GM12864 (cell line): ENCODE measurements at places on chromosomes 7 and 10.

DNA sequence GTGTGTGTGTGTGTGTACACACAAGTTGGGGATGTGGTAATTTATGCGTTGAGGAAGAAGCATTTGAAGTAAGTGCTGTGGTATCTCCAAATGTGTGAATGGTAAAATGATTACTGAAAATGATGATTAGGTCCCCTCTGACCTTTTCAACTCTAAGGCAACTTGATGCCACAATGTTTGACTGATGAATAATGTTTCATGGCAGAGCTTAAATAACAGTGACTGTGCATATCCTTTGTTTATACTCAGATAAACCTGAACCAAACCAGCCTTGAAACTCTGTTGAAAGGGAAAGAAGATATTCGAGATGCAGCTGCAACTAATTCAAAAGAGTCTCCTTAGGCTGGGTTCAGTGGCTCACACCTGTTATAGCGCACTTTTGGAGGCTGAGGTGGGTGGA lies 64.8 kb upstream of the YAE1 start:
- DNase-seq: no peak

- DNase-seq: no peak
These were observed 89.1 kb downstream of the GPR158 start for GRCh38 chr10:25263931-25264330.

- no peak for DNase-seq
These were observed 285.6 kb upstream of the DKK1 start for GRCh38 chr10:52028523-52028858.

DNA sequence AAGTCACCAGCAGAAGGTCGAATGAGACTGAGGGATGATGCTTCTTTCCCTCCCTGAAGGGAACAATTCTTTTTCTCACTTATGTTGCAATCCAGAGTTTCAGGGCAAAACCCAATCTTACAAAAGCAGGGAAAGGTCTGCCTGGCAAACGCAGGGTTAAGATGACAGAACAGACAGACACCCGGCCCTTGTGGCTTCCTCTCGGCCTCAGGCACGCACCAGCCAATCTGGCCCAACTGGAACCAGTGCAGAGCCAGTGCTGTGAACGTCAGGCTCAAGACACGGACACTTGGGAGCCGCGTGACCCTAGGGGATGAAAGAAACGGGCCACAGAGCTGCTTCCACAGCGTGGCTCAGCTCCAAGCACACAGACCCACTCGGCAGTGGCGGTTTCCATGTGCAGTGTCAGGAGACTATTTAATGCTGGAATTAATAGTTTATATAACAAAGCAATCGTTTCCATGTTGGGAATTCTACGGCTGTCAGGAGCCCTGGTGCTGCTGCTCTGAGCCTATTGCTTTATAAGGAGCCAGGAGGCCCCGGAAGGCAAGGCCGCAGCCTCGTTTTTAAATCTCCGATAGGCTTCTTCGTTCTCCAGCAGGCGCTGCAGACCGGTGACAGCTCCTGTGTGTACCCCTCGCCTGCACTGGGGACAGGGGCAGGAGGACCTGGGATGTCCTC lies 198.4 kb downstream of the DIP2C start:
- DNase-seq: no peak

DNA sequence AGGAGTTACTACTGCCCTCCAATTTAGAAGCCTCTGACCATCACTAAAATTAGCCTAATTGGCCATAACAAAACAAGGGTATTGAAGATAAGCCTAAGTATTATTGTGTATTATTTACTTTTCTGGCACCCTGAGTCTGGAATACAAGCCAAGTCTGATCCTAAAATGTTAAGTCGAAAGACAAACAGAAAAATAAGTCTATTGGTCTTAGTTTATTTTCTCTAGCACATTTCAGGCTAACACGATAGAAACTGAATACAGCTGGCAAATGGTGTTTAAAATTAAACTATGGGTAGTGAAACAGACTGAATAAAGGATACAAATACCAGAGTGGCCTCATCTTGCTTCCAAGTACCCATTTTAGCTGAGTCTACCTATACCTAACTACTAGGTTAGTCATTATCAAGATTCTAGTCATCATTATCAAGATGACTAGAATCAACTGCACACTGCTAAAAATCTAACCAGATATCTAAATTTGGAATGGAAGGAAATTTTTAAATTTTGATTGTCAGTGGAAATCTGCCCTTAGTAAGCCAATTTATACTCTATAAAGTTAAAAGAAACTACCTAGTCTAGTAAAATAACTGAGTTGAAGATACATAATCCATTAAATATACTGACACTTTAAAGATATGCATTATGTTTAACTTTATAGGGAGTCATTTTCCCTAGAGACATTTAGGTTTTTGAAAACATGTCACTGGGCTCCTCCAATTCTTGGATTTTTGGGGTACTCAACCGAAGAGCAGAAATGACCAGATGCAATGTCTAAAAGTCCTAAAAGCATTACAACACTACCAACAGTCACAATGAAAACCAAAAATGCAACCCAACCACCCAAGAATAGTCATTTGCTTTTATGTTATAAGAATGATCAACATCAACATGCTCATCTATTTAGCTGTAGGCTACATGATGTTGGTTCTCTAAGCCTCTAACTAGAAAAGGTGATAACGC lies 80.9 kb downstream of the NT5C2 start:
- DNase-seq: no peak

GRCh38 chr7:98162758-98163157 lies 48.5 kb upstream of the BHLHA15 start:
- no peak for DNase-seq

GRCh38 chr7:116968631-116969030 lies 15.3 kb downstream of the ST7 start:
- no peak for DNase-seq

DNA sequence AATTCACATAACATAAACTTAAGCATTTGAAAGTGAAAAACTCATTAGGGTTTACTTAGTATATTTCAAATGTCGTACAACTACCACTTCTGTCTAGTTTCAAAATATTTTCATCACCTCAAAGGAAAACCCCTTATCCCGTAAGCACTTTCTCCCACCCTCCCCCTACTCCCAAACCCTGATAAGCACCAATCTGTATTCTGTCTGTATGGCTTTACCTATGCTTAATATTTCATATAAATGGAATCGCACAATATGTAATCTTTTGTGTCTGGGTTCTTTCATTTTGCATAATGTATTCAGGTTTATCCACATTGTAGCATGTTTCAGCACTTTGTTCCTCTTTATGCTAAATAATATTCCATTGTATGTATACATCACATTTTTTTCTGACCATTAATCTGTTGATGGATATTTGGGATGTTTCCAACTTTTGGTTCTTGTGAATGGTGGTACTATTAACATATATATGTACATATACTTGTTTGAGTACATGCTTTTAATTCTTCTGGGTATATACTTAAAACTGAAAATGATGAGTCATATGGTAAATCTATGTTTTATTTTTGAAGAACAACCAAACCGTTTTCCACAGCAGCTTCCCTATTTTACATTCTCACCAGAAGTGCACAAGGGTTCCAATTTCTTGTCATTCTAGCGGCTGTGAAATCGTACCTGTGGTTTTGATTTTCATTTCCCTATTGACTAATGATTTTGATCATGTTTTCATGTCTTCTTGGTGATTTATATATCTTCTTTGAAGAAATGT lies 6.2 kb upstream of the STARD3NL start:
- DNase-seq: peak; percentile 69

GRCh38 chr7:16774986-16775385 lies 21.4 kb downstream of the TSPAN13 start:
- no peak for DNase-seq

DNA sequence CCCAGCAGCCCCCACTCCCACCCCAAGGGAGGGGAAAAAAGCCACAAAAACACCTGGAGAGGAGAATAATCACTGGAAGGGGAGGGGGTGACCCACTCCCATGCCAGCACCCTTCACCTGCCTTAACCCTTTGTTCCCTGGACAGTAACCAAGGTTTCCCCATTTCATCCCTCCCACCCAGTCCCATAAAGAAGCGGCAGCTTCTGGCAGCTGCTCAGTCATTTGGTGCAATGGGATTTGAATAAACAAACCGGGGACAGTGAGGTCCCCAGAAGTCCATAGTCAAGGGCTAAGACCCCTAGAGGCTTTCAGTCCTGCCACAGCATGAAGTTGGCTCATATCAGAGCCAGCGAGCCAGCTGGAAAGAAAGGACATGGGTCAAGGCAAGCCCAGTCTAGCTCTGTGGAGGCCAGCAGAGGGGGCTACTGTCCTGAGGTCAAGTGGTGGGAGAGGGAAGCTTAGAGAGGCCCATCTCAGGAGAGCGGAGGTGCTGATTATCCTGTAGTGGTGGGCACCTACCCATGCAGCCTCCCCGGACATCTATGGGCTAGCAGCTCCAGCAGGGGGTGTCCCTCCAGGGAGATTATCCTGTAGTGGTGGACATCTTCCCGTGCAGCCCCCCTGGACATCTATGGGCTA lies 58.9 kb upstream of the LBX1 start:
- DNase-seq: no peak

DNA sequence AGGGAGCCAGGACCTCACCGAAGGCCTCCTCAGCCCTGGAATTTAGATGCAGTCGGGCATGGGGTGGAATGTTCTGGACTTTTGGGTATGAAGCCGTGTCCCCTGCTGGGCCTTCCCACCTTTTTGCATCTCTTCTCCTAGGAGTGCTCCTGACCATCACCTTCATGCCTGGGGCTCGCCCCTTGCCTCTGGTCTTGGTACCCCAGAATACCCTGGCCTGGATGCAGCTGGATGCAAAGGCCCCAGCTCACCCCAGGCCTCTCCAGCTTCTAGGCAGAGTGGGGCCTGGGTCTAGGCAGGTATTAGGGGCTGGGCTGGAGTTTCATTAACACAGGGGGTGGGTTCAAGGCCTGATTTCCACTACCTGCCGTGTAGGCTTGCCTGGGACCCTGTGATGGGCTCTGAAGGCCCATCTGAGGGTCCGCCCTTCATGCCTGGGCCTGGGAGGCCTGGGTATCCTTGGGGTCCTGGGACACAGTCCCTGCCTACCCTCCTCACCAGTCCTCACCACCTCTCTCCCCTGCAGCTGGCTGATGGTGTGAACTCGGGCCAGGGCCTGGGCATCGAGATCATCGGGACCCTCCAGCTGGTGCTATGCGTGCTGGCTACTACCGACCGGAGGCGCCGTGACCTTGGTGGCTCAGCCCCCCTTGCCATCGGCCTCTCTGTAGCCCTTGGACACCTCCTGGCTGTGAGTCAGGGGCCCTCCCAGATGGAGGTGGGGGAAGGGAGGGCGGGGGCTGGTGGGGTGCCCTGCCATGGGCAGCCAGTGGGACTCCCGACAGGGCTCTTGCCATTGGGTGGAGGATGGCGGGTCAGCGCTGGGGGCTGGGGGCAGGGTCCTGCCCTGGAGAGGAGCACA lies 10.1 kb downstream of the AQP1 start:
- DNase-seq: no peak
